ENCODE measurements at places on chromosomes 2 and 18. TPM values are rescaled to one million over a fixed set of nuclear protein-coding genes. Genes with fewer than 3 reads are reported as not detected.

Gene FBLN7
- 0.57 TPM for total RNA-seq

Gene DNAH7
- 1.0 TPM for total RNA-seq

Gene HOXD9
- total RNA-seq, result 0.82 TPM

Gene ESPNL
- total RNA-seq, result 0.18 TPM

Gene C1GALT1C1L
- 2.2 TPM for total RNA-seq

Gene ZRANB3
- total RNA-seq, result 6.3 TPM

Gene THUMPD2
- 13.3 TPM for total RNA-seq

Gene BCL11A
- 0.01 TPM for total RNA-seq

Gene IL1A
- total RNA-seq, result 0.19 TPM

Gene GPR148
- not detected for total RNA-seq

Gene REG1B
- not detected for total RNA-seq

Gene PNKD
- total RNA-seq, result 65.0 TPM

Gene ANKRD30B
- not detected for total RNA-seq

Gene CTLA4
- not detected for total RNA-seq

Gene ADD2
- total RNA-seq, result 30.8 TPM

Gene CD207
- total RNA-seq, result 0.07 TPM

Gene BMP10
- total RNA-seq, result not detected

Gene RAB1A
- 231 TPM for total RNA-seq

Gene GPBAR1
- total RNA-seq, result 0.33 TPM

Gene MYOM1
- total RNA-seq, result 0.13 TPM

Gene IL36RN
- total RNA-seq, result 0.12 TPM

Gene HOXD4
- 0.38 TPM for total RNA-seq

Data from A549 treated with dexamethasone at 1 μM for 4 hours (cell line).